ENCODE measurements at places on chromosomes 1 and 21.

GRCh38 chr1:37255136-37255795 is 219.1 kb upstream of the ZC3H12A start:
- peak; percentile 13 for DNase-seq

GRCh38 chr1:236862615-236863211 is 67.6 kb downstream of the MTR start:
- DNase-seq: no peak

- DNase-seq: peak; percentile 52
These were observed 10.8 kb downstream of the MCL1 start for GRCh38 chr1:150568594-150568966.

GRCh38 chr1:234617131-234617985 is 7.4 kb upstream of the IRF2BP2 start:
- no peak for DNase-seq

DNA sequence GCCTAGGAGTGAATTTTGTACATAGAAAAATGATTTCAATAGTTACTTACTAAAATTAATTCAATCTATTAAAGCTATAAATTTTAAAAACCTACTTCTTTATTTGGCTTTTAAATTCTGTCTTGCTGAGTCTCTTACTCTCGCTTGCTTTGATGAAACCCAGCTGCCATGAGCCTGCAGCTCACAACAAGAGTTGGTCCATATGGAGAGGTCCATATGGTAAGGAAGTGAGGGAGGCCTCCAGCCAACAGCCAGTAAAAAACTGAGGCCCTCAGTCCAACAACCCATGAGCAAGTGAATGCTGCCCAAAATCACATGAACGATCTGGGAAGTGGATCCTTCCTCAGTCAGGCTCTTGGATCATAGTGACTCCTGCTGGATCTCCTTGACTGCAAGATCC is 89.9 kb upstream of the CXADR start:
- no peak for DNase-seq

DNA sequence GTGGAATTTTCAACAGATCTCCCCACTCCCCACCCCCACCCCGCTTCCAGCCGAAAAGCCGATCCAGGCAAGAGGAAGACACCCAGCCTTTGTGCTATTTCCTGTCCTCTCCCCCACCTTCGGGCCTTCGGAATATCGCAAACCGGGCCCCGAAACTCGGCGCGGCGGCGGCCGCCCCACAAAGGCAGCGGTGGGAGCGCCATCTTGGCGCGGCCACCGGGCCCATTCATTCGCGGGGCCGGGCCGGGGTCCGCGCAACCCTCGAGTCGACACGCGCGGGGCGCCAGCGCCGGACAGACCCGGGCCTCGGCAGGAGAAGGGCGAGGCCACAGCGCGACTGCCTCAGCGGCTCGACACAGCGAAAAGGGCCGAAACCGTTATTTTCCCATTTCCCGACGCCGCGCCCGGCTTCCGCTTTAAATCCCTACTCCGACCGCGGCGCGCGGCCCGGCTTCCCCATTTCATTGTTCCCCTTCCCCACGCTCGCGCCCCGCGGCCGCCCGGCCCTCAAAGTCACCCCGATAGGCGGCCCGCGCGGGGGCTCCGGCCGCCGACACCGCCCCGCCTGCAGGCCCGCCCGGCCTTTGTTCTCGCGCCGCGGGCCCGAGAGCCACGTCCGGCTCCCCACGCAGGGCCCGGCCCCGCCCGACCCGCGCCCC is 911 bp downstream of the GNB1 start:
- peak; percentile 71 for DNase-seq

DNA sequence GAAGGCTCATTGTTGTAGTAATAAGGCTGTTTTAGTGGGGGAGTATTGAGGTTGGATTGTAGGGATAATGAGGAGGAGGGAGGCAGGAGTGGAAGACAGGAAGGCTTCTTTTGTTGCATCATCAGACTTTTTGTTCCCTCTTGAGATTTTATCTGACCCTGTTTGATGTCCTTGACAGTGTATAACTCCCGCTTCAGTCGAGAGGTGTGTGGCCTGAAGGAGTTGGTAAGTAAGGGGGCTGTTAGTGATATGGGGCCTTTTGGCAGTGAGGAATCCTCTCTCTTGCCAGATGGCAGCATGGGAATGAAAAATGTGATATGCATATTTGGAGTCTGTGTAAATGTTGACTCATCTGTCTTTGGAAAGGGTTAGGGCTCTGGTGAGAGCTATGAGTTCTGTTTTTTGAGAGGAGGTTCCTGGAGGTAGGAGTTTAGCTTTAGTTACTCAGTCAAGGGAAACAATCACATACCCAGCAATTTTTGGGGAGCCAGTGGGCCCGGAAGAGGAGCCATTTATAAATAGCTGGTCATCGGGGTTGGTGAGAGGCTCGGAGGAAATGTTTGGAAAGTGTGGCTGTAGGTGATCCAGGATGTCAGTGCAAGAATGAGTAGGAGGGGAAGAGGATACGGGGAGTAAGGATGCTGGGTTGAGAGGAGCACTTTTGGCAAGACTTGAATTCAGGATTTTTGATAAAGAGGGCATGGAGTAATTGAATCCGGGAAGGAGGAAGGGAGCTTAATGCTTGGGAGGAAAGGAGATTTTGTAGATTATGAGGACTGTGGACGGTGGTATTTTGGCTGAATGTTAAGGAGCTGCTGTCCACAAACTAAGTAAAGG is 136.7 kb upstream of the ETV3 start:
- no peak for DNase-seq

- DNase-seq: no peak
These were observed 6.9 kb upstream of the ATXN7L2 start for GRCh38 chr1:109476825-109477224.

DNA sequence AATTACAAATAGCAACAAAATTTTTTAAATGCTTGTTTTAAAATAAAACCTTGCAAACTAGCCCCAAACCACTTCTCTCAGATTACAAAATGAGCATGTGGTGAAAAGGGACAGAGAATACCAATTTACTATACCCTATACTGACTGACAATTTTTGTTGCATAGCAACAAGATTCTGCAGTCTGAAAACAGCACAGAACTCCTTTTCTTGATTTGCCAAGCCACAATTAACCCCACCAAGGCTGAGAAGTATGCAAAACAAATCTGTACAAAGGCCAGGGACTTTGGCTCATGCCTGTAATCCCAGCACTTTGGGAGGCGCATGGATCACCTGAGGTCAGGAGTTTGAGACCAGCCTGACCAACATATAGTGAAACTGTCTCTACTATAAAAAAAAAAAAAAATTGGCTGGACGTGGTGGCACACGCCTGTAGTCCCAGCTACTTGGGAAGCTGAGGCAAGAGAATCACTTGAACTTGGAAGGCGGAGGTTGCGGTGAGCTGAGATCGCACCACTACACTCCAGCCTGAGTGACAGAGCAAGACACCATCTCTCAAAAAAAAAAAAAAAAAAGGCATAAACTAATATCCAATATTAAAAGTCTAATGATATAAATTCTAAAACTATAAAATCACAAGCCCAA is 21.8 kb downstream of the ENAH start:
- DNase-seq: no peak

- DNase-seq: no peak
These were observed 22.8 kb upstream of the CSF1 start for GRCh38 chr1:109887884-109888283.

- DNase-seq: no peak
These were observed 97.3 kb downstream of the TTLL7 start for GRCh38 chr1:83901547-83902155.

Data from OCI-LY7 (cell line).